Dermis lymphatic vessel endothelial cell (primary cell): ENCODE measurements at places on chromosomes 3 and 15. TPM values are rescaled to one million over a fixed set of nuclear protein-coding genes. Genes with fewer than 3 reads are reported as not detected.

Gene THSD4
- 23.6 and 26.3 TPM in 2 replicates for total RNA-seq

Gene FBXL22
- 0.09 and 0.11 TPM in 2 replicates for total RNA-seq

Gene COL6A5
- total RNA-seq, result not detected in 2 replicates

Gene SERINC4
- total RNA-seq, result 0.11 TPM in 1 of 2 replicates, not detected in the other

Gene CERS3
- total RNA-seq, result not detected in 2 replicates
